Fibroblast of skin of left biceps (primary cell): ENCODE measurements at places on chromosomes 2 and 18.
A peak's percentile ranks its signal among the peaks of the same experiment; 100 is the strongest.

- no peak for DNase-seq
Measured at GRCh38 chr2:203948733-203949132, 12.2 kb downstream of the ICOS start.

- no peak for DNase-seq
Measured at GRCh38 chr2:232203936-232204335, 174.6 kb upstream of the ALPP start.

- peak; percentile 65 for DNase-seq
Measured at GRCh38 chr2:181036848-181037603, 56.6 kb downstream of the UBE2E3 start.

DNA sequence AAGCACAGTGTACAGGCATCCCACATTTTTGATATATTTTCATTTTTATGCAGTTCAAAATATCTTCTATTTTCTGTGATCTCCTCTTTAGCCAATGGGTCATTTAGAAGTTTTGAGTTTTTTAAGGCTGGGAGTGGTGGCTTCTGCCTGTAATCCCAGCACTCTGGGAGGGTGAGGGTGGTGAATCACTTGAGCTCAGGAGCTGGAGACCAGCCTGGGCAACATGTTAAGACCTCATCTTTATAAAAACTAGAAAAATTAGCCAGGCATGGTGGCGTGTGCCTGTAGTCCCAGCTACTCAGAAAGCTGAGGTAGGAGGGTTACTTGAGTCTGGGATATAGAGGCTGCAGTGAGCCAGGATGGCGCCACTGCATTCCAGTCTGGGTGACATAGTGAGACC lies 17.8 kb downstream of the UBR3 start:
- no peak for DNase-seq
